ENCODE measurements at places on chromosomes 2 and 18.

- no peak for DNase-seq
Measured at GRCh38 chr2:207720517-207721187, 9.2 kb downstream of the CCNYL1 start.

DNA sequence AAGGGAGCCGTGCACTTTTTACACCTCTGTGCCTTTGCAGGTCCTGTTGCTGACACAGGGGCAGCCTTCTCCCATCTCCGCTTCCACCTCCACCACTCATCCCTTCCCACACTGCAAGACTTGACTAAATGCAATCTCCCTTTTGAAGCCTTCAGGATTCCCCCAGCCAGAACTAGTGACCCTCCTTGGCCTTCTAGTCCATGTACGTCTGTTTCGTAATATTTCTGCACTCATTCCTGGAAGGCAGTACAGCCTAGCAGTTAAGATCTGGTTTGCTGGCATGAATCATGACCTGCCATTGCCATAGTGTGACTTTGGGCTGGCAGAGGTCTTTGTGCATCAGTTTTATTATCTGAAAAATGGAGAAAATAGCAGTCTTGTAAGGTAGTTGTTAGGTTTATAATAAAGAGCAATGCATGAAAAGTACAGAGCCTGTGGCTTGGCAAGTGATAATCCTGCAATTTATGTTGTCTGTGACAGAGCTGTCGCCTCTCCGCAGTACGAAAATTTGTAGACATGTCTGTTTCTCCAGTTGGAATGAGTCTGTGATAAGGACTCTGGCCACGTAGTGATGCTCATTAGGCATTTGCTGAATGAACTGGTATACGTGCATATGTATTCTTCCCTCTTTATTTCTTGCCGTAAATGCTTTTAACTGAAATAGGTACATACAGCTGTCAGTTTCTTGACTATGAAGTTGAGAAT is 36.7 kb downstream of the NCK2 start:
- no peak for DNase-seq

DNA sequence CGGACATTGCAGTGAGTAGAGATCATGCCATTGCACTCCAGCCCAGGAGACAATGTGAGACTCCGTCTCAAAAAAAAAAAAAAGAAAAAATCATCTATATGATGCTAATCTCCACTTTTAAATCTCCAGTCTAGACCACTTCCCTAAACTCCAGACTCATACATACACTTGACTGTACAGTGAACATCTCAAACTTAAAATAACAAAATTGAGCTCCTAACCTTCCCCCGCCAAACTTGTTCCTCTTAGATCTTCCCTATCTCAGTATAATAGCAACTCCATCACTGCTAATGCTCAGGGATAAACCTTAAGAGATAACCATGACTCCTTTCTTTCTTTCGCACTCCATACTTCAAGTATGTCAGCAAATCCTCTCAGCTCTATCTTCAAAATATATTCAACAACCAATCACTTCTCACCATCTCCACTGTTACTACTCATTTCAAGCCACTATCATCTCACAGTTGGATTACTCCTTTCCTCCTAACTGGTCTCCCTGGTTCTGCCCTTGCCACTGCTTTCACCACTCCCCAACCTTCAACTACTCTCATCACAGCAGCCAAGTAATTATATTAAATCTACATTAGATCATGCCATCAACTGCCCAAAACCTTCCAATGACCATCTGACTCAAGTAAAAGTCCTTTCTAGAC is 12.0 kb downstream of the MEMO1 start:
- no peak for DNase-seq

DNA sequence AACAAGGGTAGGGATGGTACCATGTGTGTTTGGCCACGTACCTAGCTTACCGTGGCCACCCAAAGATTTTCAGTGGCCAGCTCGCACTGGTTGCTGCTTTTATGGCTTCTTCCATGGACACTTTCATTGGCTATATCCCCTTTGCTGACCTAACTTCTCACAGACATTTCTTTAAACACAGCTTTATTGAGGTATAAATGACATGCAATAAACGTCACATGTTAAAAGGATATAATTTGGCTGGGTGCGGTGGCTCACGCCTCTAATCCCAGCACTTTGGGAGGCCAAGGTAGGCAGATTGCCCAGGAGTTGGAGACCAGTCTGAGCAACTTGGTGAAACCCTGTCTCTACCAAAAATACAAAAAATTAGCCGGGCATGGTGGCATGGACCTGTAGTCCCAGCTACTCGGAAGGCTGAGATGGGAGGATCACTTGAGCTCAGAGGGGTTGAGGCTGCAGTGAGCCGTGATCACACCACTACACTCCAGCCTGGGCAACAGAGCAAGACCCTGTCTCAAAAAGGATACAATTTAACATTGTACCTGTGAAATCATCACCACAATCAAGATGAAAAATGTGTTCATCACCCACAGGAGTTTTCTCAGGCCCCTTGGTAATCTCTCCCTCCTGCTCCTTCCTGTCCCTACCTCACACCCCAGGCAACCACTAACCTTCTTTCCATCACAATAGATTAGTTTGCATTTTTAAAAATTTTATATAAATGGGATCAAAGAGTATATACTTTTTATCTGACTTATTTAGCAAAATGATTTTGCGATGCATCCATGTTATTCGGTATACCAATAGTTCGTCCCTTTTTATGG is 127.8 kb upstream of the PPP1CB start:
- no peak for DNase-seq

All from skin of body (tissue), 3 donors.